Right lung (tissue), 10 donors: ENCODE measurements at places on chromosomes 6 and 20.

- no peak for DNase-seq
Measured at GRCh38 chr6:145069966-145070365, 665.4 kb downstream of the EPM2A start.

GRCh38 chr6:125983246-125983945 is 2.9 kb upstream of the TRMT11 start:
- no peak for DNase-seq

- no peak for DNase-seq
Measured at GRCh38 chr20:58169450-58169849, 59.0 kb downstream of the ANKRD60 start.

GRCh38 chr20:49610691-49611538 is 43.0 kb upstream of the PTGIS start:
- peak; percentile 62 for DNase-seq

DNA sequence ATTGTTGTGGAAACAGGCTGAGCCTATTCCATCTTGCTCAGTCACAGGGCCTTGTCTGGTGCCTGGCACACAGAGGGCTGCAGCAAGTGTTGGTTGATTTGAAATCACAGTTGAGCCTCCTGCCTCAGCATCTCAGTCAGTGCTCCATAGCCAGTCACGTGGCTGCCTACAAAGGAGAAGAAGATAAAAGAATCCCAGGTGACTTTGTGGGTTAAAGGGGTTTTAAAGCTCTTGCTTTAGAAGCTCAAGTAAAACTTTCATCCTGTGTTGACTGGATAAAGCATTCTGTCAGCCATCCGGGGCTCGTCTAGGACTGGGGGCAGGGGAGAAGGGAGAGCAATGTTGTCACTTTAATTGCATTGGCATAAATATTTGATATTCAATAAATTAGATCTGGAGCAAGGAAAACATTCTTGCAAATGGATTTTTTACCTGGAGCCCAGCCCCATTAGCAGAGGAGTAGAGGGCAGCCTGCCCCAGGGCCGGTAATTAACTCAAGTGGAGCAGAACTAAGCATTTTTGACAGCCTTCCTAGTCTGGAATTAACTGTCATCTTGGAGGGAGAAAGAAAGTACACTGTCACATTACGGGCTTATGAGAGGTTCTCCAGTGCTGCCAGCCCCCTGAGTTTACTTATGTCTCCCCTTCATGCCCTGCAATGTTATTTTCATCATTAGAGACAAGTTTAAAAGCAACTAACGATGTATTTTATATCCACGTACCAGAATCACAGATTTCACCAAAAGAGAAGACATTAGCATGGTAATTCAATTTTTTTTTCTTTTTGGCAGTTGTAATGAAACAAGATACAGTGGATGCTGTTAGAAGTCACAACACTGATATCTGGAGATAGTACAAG is 71.7 kb upstream of the GTSF1L start:
- DNase-seq = no peak

DNA sequence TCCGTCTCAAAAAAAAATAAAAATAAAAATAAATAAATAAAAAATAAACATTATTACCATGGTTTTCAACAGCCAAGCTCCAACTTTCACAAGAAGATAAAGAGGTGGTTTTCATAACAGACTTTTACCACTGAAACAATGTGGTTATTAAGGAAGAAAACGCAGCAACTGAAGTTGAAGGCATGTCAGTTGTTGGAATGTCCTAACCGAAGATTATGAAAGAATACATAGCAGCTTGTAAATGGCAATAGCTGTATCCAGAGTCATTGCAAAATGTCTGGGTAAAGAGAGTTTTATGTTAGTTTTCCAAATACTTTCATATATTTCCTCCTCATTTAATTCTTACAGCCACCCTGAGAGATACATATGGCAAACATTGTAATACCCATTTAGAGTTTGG is 161.6 kb upstream of the MARCKS start:
- peak; percentile 71 for DNase-seq

GRCh38 chr20:53255102-53255710 is 283.0 kb downstream of the TSHZ2 start:
- DNase-seq = no peak

DNA sequence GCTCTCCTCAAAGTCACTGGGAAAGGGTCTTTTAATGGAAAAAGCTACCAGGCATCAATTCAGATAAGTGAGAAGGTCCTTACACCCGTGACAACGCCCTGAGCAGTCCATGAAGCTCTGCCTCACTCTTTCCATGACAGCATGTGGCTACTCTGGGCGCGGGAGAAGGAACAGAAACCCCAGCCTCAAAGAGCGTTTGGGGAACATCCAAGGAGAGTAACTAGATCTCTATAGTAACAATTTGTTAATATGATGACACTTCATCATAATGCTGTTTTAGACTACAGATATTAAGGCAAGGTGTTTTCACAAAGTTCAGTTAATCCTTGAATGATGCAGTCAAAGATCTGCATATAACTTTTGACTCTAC is 55.2 kb downstream of the KIF6 start:
- DNase-seq = no peak

DNA sequence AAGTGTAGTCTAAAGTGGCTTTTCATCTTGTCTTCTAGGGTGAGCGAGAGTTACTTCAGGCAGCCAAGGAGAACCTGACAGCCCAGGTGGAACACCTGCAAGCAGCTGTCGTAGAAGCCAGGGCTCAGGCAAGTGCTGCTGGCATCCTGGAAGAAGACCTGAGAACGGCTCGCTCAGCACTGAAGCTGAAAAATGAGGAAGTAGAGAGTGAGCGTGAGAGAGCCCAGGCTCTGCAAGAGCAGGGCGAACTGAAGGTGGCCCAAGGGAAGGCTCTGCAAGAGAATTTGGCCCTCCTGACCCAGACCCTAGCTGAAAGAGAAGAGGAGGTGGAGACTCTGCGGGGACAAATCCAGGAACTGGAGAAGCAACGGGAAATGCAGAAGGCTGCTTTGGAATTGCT is 27.1 kb downstream of the C20orf173 start:
- no peak for DNase-seq

GRCh38 chr6:121993362-121993761 is 406.1 kb upstream of the HSF2 start:
- DNase-seq = no peak

- no peak for DNase-seq
Measured at GRCh38 chr6:80329496-80329895, 223.0 kb downstream of the BCKDHB start.

GRCh38 chr6:29850011-29850553 is 22.5 kb downstream of the HLA-G start:
- DNase-seq = no peak

DNA sequence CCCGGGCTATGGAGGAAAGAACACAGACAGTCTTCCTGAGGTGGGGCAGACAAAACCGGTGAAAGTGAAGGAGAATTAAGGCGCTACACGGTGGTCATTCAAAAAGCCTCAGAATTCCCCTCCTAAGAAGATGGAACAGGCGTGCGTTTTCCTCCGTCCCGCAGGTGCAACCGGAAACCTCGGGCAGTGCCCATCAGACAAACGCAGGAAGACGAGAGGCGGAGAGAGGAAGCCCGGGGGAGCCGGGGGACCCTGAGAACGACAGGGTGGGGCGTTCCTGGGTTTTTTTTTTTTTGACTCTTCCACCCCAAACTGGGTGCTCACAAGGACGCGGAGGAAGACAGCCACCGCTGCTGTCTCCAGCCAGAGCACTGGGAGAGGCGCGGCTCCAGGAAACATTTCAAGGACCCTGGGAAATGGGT is 25.4 kb downstream of the TTLL2 start:
- no peak for DNase-seq

- peak; percentile 32 for DNase-seq
Measured at GRCh38 chr6:81751388-81752083, 945 bp downstream of the TENT5A start.
